ENCODE measurements at places on chromosomes 7 and 10.

GRCh38 chr10:100970076-100970913 is 991 bp downstream of the SEMA4G start:
- no peak for DNase-seq

DNA sequence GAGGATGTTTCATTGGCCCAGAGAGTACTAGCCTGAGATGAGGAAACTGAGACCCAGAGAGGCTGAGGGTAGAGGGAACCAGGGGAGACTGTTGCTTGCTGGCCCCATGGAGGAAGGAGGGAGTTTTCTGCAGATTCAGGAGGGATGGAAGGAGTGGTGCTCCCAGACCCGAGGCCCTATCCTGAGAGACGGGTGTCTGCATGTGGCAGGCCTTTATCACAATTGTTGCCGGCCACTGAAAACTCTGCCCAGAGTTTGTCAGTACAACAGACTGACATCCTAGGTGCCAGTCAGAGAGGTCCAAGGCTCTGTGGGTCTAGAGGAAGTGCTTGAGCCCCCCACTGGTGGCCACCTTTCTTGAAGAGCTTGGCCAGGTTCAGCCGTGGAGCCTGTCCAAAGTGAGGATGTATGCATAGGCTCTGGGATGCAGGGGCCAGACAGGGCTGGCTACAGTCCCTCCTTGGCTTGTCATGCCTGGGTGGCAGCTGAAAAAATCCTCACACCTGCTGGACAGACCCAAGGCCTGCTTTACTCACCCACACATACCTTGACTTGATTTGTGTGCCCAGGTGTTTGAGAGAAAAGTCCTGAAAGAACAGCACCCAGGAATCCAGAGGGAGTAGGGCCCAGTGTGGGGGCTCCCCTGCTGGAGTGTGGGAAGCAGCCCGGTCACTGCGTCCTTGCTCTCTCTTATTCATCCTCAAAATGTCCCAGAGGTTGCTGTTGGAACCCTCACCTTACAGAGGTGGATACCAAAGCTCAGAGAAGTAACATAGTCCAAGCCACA is 65.2 kb downstream of the CLRN3 start:
- DNase-seq: no peak

DNA sequence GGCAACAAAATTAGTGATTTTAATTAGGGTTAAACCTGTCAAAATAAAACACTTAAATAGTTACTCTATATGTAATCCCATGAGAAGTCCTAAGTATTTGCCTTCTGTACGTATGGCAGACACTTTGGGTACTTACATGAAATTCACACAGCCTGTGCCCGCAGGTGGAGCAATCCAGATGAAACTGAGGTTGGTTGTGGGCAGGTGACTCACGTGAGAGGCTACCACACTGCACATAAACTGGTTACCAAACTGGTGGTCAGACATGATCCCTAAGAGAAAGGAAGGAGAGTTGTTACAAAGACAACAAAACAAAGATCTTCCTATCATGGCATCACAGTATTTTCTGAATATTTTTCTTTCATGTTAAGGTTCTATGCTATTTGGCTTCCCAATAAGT is 156.1 kb downstream of the RELN start:
- no peak for DNase-seq

- no peak for DNase-seq
Measured at GRCh38 chr7:25167262-25167843, 42.3 kb upstream of the CYCS start.

GRCh38 chr7:22469371-22470143 is 30.4 kb downstream of the STEAP1B start:
- DNase-seq: no peak

GRCh38 chr7:128104108-128104742 is 73.0 kb upstream of the LRRC4 start:
- peak; percentile 27 for DNase-seq

DNA sequence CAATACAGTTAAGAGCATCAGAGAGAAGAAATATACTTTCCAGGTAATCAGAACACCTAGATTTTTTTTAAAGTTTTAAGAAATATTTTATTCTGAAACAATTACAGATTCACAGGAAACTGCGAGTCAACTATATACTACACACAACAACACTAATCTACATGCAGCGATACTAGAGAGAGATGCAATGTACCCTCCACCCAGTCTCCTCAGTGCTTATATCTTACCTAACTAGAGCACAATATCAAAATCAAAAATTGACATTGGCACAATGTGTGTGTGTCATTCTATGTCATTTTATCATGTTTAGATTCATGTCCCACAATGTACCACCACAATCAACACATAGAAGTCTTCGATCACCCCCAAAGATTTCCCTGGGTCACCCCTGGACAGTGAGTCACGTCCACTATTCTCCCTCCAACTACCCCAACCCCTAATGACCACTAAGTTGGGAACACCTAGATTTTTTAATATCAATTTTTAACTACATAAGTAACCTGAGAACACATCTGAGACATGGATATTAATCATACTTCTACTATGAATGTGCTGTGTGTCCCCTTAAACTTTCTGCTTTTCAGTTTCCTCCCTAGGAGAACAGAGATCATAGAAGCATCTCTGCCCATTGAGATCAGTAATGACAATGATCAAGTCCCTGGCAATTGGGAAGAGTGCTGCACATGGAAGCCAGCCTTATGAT is 86.5 kb downstream of the GSAP start:
- DNase-seq: no peak

DNA sequence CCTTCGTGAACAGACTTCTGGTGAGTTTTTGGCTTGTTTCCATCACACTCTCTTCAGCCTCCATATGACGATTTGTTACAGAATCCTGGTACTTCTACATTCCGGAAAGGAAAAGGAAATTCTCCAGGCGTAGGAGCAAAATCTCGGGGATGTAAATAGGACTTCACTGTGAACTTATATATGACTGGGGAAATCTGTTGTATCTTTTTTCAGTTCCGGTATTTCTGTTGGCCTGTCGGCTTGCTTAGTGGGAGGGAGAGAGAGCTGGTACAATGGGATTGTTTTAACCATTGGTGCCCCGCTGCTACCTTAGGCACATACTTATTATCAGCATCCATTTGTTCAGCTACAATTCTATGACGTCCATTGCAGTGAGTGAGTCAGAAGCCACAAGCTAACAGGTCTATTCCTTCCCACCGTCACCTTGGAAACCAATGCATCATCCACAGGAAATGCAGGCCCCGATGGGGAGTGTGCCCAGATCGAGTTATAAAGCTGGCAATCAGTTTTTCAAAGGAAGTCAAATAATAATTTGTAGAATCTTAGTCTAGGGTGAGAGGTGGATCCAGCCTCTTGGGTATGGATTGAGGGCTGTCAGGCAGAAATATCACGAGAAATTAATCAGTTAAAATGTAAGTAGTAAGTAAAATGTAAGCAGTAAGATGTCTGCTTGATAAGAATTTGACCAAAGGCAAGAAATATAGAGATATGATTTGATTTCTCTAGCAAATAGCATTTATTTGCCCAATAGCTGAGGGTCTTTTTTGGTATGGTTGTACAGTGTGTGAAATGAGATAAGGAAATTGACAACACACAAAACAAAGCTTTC is 92.0 kb upstream of the MKLN1 start:
- DNase-seq: peak; percentile 38

Data from stimulated activated naive B cell treated with anti-CD40 and anti-IgM and Interleukin-4, amounts not matched to agents 10 μg/mL and 1 μg/mL and 100 μg/mL, for 72 hours (primary cell).